ENCODE measurements at places on chromosomes 13 and 19.

DNA sequence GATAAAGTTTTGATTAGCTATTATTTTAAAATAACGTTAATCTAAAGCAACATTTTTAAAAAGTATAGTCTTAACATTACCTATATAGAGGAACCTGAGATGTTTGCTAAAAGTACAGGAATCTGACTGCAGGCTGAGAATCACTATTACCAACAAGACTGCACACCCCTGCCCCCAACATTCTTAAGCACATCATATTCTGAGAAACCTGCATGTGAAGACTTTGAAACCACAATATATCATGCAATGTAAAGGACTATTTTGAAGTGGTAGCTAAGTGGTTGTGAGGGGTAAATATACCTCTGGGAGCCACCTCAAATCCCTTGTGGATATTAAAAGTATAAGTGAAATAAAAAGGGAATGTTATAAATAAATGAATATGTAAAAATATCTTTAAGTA, 119.0 kb upstream of the KLF12 start:
- DNase-seq: no peak

DNA sequence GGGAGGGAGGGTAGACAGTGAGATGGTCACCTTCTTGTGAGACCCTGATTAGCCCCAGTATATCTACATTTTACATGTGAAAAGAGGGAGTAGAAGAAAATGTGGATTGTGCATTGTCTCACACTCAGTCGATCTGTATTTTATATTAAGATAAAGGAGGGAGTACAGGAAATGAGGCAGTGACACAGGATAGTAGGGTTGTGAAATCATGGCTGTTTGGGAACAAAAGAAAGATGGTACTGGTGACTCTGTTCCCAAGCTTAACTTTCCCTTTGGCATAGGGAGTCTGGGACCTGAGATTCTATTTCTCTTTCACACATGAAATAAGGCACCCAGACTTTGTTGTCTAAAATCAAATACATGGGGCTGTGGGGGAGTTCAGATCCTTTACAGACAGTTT, 194.7 kb downstream of the ABCC4 start:
- DNase-seq: no peak

- no peak for DNase-seq
Observed at GRCh38 chr19:6091771-6092291, 18.5 kb downstream of the RFX2 start.

- no peak for DNase-seq
Observed at GRCh38 chr19:16861834-16862233, 27.0 kb upstream of the F2RL3 start.

- DNase-seq: no peak
Observed at GRCh38 chr13:108932196-108932595, 302.8 kb downstream of the MYO16 start.

- no peak for DNase-seq
Observed at GRCh38 chr19:42132030-42132628, at the start of gene POU2F2. Gene POU2F2, minus strand, starts transcription at chr19:42132446. Its CDS starts 35 bp downstream, at chr19:42132411.

GRCh38 chr13:49878682-49879081, 57.5 kb downstream of the SPRYD7 start:
- DNase-seq: no peak

DNA sequence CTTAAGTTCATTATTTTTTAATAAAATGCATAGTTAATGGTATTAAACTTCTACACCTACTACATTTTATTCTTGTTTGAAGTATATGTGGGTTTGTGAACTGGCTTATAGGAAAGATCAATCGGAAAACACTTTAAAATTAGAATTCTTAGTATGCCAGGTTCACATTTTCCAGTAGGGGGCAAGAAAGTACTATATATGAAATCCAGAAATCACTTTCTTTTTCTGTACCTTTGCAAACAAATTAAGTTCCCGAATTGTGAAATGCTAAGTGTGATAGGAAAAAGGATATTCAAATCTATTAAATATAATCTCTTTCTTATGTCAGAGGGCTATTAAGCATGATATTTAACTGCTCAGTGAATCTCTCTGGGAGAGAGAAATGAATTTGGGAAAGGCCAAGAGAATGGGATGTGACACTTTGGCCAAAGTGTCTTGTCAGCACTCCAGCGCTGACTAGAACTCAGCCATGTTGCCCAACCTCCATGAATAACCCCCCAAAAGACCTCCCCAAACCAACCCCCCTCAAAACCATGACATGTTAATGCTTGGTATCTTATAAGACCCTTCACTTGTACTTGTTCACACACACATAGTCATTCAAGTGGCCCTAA, 122.6 kb upstream of the SLC10A2 start:
- peak; percentile 18 for DNase-seq

DNA sequence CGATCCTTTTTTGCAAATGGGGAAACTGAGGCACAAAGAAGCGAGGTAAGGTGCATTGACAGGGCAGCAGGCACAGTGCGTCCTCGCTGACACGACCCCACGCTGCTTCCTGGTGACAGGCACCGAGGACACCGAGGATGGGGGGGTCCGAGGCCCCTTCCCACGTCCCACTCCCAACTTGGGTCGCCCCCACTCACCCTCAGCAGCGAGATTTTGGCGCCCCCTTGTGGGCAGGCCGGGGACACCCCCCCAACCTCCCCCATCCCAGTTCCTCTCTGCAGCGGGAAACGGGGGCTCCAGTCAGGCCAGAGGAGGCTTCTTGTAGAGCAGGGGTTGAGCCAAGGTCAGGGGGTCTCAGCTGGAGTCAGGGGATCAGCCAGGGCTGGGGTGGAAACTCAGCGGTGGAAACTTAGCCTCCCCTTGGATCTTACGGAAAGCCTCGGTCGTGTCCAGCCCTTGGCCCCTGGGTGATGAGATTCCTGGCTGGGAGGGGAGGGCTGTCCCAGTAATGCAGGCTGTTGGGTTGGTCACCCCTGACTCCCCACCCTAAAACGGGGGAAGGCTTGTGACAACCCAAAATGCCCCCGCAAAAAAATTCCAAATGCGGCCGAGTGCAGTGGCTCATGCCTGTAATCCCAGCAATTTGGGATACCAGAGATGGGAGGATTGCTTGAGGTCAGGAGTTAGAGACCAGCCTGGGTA, 8.2 kb downstream of the SMIM24 start:
- no peak for DNase-seq

GRCh38 chr13:41017159-41017558, 2.0 kb downstream of the ELF1 start:
- DNase-seq: peak; percentile 46

DNA sequence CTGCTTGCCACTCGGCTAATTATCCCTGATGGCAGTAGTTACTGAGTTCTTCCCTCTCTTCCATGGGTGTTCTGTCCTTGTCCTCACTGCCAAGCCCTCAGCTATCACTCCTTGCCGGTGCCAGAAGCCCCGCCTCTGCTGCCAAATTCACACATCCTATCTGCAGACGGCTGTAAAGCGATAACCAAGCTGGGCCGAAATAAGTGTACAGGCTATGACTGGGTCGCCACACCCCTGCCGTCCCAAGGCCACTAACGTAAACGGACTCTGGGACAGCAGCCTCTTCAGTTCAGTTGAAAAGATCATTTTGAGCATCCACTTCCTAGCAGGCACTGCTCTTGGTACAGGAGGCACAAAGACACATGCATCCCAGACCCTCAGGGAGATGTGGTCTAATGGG, 13.3 kb downstream of the SLC7A1 start:
- no peak for DNase-seq

DNA sequence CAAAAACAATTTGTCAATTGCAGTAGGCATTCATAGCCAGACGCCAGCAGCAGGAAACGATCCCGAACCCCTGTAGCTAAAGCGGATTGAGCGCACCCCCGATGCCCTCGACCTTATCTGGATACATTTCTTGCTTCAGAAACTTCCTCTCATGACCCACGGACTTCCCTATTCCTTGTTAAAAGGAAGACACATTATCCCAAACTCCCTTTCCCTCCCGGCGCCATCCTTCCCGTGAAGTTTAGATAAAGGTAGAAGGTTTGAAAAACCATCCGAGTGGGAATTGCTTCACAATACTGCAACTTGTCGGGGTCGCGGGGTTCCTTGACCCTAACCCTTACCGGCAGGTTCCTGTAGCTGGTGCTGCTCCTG, 977 bp downstream of the PCDH20 start:
- no peak for DNase-seq

DNA sequence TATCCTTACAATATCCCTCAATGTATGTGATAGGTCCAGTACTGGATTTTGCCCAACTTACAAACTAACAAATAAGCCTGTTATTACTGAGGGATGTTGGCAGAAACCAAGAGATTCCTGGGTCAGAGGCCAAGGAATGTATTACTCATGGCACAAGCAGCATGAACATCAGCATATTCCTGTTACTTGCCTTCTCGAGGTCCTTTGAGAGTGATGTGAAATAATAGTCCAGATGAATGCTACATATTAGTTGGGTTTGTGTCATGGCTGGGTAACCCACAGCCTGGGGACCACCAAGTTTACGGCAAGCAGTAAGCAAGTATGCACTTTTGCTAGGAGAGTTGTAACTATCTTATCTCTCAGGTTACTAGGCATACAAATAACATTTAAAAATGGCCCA, 384.5 kb upstream of the GPC6 start:
- no peak for DNase-seq

GRCh38 chr13:113545455-113545930, 39.1 kb upstream of the TFDP1 start:
- DNase-seq: no peak

GRCh38 chr13:32811297-32811800, 204.9 kb upstream of the KL start:
- DNase-seq: no peak

DNA sequence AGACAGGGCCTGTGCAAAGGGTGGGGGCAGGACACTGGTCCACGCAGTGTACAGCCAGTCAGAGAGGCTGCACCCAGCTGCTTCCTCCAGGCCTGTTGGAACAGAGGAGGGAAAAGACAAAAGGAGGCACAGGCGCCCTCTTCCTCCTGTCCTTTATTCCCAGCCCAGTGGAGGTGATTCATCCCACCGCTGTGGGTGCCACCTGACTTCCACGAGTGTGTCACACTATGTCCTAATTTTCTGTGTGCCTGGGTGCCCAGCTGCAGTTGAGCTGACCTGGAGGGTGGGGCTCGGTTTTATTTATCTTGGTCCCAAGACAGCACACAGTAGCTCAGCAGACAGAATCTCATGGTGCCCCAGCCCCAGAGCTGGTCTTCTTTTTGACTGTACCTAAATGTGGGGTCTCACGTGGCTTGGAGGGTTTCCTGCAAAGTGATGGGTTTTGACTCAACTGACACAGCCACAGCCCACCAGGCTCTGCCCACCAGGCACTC, 9.0 kb downstream of the EPS15L1 start:
- DNase-seq: no peak

- DNase-seq: no peak
Observed at GRCh38 chr19:39498798-39499642, at the start of gene DLL3. Gene DLL3, plus strand, starts transcription at chr19:39498947. Its CDS starts 28 bp downstream, at chr19:39498975.

DNA sequence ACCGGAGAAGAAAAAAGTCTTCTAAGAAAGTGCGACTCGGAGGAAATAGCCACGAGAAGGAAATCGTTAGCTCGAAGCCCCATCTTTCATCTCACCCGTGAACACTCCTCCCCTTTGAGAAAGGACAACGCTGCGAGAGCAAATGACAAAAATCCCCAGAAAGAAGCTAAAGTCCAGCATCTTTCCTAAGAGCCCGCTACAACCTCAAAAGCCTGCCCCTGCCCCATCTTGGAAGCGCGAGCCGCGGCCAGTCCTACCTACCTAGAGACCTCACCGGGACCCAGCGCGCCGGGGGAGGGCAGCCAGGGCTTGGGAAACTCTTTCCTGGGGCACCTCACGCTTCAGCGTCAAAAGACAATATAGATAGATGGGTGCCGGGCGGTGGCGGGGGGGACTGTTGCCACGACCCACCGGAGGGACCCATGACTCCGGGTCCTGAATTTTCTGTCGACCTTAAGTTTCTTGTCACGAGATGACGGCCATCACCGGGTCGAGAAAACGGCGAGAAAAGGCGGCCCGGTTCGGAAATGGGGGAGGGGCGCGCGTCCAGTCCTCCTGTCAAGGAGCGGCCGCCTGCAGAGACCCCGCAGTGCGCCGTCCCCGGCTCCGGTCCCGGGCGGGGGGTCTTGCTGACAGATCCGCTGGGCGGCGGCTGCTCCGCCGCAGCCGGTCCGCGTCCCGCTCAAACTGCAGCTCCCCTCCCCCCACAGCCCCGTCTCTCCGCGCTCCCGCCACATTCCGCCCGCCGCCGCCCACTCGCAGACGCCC, 65.9 kb downstream of the KCNRG start:
- DNase-seq: peak; percentile 55

DNA sequence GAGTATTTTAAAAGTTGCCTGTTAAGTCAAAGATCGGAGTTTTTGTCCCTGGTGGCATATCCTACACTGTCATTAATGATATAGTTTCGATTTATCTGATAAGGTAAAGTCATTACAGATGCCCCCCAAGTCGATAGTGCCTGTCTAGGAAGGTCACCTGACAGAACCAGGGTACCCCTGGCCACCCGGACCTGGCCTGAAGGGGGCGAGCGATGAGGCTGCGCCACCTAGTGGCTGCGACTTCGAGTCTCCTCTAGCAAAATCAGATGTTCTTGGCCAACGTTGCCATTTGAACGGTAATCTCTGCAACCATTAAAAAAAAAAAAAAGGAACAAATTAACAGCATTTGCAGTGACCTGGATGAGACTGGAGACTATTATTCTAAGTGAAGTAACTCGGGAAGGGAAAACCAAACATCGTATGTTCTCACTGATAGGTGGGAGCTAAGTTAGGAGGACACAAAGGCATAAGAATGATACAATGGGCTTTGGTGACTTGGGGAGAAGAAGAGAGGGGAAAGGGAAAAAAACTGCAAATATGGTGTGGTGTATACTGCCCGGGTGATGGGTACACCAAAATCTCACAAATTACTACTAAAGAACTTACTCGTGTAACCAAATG, 565.1 kb downstream of the LIG4 start:
- peak; percentile 25 for DNase-seq

DNA sequence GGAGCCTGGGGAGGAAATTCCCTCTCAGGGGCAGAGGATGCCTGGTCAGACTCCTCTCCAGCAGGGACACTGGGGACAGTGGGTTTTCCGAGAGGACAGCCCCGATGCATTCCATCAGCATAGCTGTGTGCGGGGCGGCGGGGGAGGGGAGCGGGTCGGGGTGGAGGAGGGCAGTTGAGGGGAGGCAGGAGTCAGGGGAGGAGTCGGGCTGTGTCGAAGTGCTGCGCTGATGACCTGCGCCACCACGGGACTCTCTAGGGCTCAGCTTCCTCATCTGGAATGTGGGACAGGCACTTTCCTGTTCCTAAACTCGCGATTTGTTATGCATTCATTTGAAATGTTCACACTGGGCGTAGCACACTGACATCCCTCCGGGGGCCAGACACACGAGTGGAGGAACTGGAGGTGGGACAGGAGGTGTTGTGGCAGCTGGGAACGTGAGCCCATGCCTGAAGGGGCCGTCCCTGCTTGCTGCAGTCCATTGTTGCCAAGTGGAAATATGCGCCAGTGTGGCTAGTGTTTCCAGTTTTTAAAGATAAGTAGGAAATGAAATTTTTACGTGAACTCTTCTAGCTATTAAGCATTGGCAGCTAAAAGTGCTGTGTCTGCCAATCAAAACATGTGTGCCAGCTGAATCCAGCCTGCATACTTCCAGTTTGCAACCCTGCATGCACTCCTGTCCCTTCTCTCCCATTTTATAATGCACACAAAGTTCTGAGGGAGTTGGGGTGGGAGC, 43.3 kb downstream of the FLT1 start:
- no peak for DNase-seq

- DNase-seq: peak; percentile 8
Observed at GRCh38 chr19:42313096-42313839, at the start of gene TMEM145. Gene TMEM145, plus strand, starts transcription at chr19:42313309. Its CDS starts 68 bp downstream, at chr19:42313377.
